Fibroblast of mammary gland (primary cell): ENCODE measurements at places on chromosomes 16 and 17.

- DNase-seq: no peak
These were observed 39.9 kb upstream of the LONP2 start for GRCh38 chr16:48203974-48204824.

- peak; percentile 50 for DNase-seq
These were observed 26.6 kb downstream of the LASP1 start for GRCh38 chr17:38896346-38896954.

DNA sequence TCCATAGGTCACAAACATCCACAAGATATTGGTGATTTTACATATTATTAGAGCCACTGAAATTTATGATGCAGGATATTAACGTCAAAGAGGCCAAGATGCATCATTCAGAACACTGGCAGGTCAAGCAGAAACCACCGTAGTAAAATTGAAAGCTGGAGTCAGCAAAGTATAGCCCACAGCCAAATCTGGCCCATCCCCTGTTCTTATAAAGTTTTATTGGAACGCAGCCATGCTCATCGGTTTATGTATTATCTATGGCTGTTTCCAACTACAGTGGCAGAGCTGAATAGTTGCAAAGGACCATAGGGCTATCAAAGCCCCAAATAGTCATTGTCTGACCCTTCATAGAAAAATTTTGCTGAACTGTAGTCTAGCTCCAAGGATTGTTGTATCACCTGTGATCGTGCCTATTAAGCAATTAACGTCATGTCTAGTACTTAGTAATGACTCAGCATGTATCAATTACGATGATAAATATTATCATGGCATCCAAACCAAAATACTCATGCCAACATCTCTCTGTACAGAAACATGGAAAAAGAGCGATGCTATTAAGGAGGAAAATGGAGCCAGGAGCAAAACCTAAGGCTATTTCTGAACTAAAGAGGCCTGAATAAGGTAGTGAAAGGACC, 165.6 kb downstream of the IRX3 start:
- DNase-seq: peak; percentile 12

GRCh38 chr16:27179500-27180072, 23.7 kb upstream of the KDM8 start:
- peak; percentile 71 for DNase-seq

DNA sequence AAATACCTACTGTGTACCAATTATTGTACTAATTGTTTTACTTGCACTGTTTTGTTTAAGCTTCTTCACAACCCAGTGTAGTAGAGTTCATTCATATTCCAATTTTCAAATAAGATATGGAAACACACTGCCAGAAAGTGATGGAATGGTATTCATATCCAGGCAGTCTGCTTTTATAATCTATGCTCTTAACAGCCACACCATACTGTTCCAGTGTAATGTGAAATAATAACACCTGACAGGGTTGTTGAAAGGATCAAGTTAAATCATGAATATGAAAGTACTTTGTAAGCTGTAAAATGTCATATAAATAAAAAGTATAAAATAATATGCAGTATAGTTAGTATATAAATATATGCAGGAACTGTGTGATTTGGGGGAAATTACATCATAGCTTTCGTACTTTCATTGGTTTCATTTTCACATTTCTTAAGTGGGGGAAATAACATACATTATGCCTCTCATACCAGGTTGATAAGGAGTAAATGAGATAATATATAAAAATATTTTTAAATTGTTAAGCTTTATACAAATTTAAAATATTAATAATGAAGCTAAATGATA, 230.8 kb downstream of the TANC2 start:
- no peak for DNase-seq

- DNase-seq: no peak
These were observed 35.2 kb downstream of the TNFRSF13B start for GRCh38 chr17:16936536-16937310.

DNA sequence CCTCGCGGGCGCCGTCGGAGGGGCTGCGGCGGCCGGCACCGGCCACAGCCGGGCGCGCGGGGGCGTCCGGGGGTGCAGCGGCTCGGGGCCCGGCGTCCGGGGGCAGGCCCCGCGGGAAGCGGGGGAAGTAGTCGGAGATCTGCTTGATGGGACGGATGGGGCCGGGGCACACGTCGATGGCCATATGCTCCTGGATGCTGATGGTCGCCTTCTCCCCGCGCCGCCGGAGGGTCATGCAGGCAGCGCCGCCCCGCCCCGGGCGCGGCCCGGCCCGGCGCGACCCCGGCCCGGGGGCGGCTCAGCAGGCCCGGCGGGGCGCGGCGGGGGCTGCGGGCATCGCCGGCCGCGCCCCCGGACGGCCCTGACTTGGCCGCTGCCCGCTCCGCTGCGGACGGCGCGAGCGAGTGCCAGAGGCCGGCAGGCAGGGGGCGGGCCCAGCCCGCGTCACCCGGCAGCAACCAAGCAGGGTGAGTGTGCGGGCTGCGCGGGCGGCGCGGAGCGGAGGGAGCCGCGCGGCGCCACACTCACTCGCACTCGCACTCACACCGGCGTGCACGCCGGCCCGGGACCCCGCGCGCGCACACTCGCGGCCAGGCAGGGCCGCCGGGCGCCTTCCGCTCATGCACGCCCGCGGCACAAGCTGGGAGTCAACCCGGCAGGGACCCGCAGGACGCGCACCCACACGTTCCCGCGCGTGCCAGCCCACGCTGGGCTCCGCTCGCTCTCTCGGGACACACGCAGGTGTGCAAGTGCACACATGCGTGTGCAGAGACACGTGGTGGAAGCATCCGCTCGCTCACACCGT, at the start of gene DOC2B:
TSS of gene DOC2B (minus strand) at position 406 of the 805 bp plus-strand sequence. CDS start at position 235, 171 bp downstream.
- peak; percentile 30 for DNase-seq

DNA sequence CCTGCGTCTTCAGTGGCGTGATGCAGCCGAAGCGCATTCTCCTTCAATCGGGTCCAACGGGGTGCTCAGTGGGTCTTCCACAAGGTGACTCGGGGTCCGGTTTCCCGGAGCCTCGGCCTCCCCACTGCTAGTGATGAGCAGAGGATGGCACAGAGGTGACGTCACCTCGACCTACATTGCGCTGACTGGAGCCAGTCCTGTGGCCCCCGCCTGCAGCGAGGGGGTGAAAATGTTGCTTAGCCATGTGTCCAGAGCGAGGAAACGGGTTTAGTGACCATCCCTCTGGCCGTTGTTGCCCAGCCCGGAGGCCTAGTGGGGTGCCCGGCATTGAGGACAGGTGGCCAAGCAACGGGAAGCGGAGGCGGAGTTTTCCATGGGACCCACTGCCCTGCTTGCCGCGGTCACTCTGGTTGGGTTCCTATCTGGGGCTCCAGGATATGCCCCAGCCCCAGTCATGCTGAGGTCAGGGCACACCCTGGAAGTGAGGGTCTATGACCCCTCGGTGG, 190.6 kb upstream of the CIBAR2 start:
- DNase-seq: no peak

GRCh38 chr16:11752856-11753255, 10.2 kb upstream of the TXNDC11 start:
- no peak for DNase-seq

GRCh38 chr16:11384184-11384955, 39.1 kb downstream of the RMI2 start:
- DNase-seq: no peak

DNA sequence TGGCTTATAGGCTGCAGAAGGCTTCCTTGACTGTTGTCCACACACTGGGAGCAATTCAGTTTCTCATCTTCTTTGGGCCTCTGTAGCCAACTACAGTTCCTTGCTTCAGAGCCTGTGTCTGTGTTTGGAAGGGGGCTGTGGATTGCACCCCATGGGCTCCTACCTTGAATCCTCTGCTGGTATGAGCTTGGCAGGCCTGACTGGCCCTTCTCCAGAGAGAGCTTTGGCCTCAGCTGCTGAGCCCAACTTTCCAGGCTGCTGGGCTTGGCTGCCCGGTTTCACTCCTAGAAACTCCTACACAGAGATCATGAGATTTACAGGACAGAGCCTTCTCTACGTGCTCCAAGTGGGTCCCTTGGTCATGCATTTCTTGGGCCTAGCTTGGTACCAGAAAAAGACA, 354.4 kb downstream of the SNX29 start:
- DNase-seq: no peak

DNA sequence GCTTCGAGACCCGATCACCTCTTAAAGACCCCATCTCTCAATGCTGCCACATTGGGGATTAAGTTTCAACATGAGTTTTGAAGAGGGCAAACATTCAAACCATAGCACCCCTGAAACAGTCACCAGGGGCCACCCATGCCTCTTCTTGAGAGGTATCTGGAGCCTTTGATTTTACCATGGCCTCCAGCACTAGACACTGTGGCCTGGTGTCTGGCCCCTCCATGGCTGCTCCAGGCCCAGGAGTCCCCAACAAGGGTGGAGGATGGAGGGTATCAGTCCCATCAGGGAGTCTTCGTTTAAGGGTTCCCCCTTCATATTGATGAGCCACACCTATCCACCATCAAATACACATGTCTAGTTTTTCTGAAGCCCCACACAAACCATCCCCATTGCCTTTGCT, 66.5 kb upstream of the CDH5 start:
- no peak for DNase-seq

- peak; percentile 43 for DNase-seq
These were observed at the start of gene IL21R for GRCh38 chr16:27401768-27402568. IL21R (plus strand) TSS chr16:27402174; CDS start chr16:27430072, 27,898 bp downstream.

DNA sequence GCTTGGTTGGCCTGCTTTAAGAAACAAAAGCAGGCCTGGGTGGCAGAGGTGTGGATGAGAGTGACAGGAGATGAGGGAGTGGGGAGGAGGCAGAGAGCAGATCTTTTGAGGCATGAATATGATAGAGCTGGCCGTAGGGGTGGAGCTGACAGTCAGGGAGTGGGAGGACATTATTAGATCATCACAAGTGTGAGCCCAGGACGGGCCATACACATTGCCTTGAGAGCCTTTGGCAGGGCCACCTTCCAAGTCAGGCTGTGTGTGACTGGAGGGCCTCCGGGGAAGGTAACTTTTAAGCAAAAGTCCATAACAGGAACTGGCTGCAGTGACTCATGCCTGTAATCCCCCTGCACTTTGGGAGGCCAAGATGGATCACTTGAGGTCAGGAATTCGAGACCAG, 26.3 kb downstream of the GINS3 start:
- DNase-seq: peak; percentile 51

DNA sequence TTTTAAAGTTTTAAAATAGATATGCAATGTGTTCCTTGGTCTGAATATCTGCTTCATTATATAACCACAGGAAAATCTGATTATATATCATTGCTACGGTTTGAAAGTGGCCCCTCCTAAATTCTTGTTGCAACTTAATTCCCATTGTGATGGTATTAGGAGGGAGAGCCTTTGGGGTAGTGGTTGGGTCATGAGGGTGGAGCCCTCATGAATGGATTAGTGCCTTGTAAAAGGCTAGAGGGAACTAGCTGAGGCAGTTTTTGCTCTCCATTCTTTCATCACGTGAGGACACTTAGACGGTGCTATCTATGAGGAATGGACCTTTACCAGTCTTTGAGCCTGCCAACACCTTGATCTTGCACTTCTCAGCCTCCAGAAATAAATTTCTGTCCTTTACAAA, 7.6 kb downstream of the ABCA6 start:
- DNase-seq: no peak

- no peak for DNase-seq
These were observed 66.6 kb downstream of the ANKRD11 start for GRCh38 chr16:89423681-89424260.

DNA sequence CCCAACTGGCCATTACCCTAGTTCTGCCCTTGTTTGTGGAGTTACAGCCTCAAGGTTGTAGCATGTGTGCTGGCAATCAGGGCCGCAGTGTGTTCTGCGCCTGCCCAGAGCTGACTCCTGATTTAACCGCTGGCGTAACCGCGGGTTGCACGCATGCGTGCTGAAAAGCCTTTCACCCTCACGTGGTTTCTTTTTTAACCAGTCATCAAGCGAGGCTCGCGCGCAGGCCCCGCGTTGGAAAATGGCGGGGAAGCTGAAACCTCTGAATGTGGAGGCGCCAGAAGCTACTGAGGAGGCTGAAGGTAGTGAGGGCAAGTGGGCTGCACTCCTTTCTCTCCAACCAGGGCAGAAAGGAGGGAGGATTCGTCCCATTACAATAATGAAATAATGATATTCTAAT, at the start of gene SYCE1L:
TSS of gene SYCE1L (plus strand) at position 198 of the 400 bp plus-strand sequence. CDS start at position 242, 44 bp downstream.
- DNase-seq: no peak

DNA sequence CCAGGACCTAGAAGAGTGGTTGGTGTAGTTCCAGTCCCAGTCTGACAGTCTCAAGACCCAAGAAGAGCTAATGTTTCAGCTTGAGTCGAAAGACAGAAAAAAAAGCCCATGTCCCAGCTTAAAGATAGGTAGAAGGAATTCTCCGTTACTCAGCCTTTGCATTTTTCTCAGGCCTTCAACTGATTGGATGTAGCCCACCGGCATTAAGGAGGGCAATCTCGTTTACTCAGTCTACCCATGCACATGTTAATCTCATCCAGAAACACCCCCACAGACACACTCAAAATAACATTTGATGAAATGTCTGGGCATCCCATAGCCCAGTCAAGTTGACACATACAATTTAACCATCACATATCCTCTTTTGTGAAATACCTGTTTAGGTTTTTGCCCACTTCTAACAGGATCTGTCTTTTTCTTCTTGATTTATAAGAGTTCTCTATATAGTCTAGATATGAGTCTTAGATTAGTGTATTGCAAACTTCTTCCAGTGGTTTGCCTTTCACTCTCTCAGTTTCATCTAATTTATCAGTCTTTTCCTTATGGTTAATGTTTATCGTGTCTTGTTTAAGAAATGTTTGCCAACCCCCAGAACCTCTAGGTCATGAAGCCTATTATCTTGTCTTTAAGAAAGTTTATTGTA, 7.6 kb upstream of the NUP93 start:
- no peak for DNase-seq

DNA sequence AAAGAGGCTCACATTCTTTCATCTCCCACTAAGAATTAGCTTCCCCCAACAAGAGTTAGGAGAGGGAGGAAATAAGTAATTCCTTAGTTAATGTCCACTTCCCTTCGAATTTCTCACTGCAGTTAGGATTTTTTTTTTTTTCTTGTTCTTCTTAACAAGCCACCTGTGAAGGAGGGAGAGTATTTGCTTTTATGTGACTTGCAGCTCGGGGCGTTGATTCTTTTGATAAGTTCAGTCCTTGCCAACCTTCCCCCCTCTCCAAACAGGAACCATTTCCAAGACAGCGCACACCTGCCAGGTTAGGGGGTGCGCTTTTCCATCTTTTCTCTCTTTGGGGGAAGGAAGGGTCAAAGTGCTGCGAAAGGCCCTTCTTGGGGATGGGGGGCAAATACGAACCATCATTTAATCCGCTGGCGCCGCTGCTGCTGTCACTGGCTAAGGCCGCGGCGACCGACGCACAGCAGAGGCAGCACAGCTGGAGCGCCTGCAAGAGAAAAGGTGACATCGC, 758 bp downstream of the ADAMTS18 start:
- DNase-seq: no peak
